ENCODE measurements at places on chromosomes 13 and 19. TPM values are rescaled to one million over a fixed set of nuclear protein-coding genes. Genes with fewer than 3 reads are reported as not detected.

COL4A1 gene
- 0.21 TPM for total RNA-seq

CNFN gene
- total RNA-seq: not detected

ERCC1 gene
- total RNA-seq: 33.6 TPM

VSTM2B gene
- total RNA-seq: not detected

PRRG2 gene
- 1.4 TPM for total RNA-seq

Data from mononuclear cell (primary cell).